ENCODE measurements at places on chromosomes 5 and 9. TPM values are rescaled to one million over a fixed set of nuclear protein-coding genes. Genes with fewer than 3 reads are reported as not detected.
A peak's percentile ranks its signal among the peaks of the same experiment; 100 is the strongest.

Gene STK32A
- total RNA-seq, result 6.2 TPM

Gene TAS2R1
- not detected for total RNA-seq

Gene DNM1
- 31.9 TPM for total RNA-seq

Gene HSD17B3
- total RNA-seq, result not detected

Gene TEK
- total RNA-seq, result 31.8 TPM

Gene CDC14B
- total RNA-seq, result 47.8 TPM

Gene SH2D3C
- 49.5 TPM for total RNA-seq

- no peak for DNase-seq
Measured at GRCh38 chr9:2526071-2526828, 95.3 kb upstream of the VLDLR start.

DNA sequence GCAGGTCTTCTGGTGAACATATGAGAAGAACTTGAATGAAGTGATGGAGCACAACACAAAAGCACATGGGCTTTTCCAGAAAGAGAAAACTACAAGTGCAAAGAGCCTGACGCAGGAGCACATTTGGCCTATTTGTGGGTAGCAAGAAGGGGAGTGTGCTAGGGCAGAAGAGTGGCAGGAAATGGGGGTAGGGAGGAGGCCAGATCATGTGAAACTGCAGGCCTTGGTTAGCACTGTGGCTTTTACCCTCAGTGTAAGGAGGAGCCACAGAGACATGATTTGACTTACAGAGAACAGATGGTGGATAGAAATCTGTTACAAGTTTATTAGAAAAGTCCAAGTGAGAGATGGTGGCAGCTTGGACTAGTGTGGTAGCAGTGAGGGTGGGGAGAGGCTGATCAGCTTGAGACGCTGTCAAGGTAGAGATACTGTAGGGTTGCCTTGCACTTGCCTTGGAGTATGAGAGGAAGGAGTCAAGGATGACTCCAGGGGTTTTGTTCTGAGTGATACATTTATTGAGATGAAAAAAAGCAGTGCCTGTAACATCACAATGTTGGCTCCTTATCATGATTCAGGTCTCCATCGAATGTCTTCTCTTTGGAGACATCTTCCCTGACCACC, 126.7 kb downstream of the PPP2R2B start:
- DNase-seq, result no peak

GRCh38 chr5:175354964-175355363, 89.0 kb downstream of the DRD1 start:
- DNase-seq, result no peak

GRCh38 chr9:124197177-124198095, 60.3 kb upstream of the NEK6 start:
- DNase-seq, result peak; percentile 62

- DNase-seq, result peak; percentile 59
Measured at GRCh38 chr5:171427318-171428167, 8.1 kb downstream of the FGF18 start.

DNA sequence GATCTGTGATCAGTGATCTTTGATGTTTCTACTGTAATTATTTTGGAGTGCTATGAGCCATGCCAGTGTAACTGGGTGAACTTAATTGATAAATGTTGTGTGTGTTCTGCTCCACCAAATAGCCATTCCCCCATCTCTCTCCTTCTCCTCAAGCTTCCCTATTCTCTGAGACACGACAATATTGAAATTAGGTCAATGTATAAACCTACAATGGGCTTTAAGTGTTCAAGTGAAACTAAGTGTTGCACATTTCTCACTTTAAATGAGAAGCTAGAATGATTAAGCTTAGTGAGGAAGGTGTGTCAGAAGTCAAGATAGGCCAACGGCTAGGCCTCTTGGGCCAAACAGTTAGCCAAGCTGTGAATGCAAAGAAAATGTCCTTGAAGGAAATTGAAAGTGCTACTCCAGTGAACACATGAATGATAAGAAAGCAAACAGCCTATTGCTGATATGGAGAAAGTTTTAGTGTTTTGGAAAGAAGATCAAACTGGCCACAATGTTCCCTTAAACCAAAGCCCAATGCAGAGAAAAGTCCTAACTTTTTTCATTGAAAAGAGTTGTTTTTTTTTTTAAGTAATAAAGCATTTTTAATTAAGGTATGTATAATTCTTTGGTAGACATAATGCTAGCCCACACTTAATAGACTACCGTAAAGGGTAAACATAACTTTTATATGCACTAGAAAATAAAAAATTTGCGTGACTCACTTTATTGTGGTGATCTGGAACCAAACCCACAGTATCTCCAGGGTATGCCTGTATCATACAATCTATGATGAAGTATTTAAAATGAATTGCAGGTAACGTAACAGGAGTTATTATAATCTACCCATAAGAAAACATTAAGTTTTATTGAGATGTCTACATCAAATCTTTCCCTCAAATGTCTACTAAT, 42.5 kb upstream of the ALDH1A1 start:
- no peak for DNase-seq

GRCh38 chr9:133737071-133737773, 930 bp downstream of the SARDH start:
- peak; percentile 53 for DNase-seq

- DNase-seq, result no peak
Measured at GRCh38 chr5:91383956-91384300, 811 bp upstream of the ARRDC3 start.
